ENCODE measurements at places on chromosomes 7 and 10.
A peak's percentile ranks its signal among the peaks of the same experiment; 100 is the strongest.

- no peak for DNase-seq
Measured at GRCh38 chr10:71094712-71095390, 117.5 kb upstream of the UNC5B start.

GRCh38 chr10:29470843-29471543 lies 163.8 kb downstream of the SVIL start:
- no peak for DNase-seq

DNA sequence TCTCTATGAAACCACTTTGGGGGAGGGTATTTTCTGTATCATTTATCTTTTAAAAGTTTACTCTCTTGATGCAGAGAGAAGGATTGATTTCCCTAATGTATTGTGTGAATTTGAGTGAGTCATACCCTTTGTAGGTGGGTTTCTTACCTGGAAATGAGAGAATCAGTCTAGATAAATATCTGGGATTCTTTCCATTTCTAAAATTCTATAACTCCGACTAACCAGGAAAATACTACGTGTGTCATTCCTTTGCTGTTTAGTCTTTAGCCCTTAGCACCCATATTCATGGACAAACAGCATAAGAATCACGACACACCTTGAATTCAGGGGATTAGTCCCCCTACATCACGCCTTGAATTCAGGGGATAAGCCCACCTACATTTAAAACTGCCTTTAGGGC lies 139.1 kb downstream of the GATA3 start:
- no peak for DNase-seq

DNA sequence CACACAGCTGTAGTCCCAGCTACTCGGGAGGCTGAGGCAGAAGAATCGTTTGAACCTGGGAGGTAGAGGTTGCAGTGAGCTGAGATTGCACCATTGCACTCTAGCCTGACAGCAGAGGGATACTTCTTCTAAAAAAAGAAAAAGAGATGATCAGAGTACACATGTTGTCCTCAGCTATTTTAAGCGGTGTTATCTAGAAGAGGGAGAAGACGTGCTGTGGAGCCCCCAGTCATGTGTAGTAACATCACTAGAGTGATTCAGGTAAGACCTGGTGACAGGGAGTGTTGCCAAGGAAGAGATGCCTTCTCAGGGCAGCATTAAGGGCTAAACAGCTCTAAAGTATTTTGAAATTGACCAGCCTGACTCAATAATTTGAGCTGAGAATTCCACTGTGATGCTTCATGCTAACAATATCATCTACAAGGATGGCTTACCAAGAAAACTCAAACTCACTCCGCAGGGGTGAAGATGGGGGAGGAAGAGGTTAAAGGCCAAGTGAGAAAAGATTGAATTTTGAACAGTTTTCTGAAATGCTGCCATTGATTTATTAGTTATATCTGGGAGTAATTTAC lies 97.4 kb downstream of the KLF6 start:
- no peak for DNase-seq

DNA sequence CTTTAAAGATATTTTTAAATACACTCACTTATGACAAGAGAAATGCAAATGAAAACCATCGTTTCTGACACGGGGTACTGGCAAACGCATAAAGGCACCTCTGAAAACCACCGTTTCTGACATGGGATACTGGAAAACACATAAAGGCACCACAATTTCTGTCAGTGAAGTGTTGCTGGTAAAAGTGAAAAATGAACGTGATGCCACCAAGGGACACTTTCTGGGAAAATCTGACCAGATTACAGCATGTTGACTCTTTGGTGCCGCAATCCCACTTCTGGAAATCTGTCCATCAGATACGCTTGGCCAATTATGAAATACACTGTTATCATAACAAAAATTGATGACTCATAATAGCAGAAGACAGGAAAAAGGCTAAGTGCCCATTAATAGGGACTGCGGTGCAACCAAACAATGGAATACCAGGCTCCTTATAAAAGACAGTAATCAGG lies 131.7 kb downstream of the ZMYND11 start:
- peak; percentile 68 for DNase-seq

- peak; percentile 60 for DNase-seq
Measured at GRCh38 chr7:106041140-106041717, 70.9 kb downstream of the SYPL1 start.
